ENCODE measurements at places on chromosomes 3 and 15.

GRCh38 chr3:126548556-126549466, 9.9 kb downstream of the C3orf22 start:
- peak; percentile 38 for DNase-seq

GRCh38 chr15:82950746-82951370, 1.7 kb downstream of the HOMER2 start:
- no peak for DNase-seq

DNA sequence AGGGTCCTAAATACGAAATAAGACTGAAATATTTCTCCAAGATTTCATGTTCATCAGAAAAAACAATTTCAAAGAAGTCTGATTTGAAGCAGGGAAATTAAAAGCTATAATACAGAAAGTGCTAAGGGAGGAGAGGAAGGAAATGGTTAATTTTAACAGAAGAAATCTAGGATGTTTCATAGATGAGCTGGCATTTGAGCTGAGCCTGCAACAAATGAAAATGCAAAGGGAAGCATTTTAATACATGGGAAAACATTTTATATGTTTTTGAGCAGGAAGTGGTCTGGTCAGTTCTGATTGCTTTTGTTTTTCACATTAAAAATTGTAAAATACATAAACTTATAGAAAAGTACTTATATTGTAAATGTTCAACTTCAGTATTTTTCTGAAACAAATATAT, 17.2 kb upstream of the RAP2B start:
- DNase-seq, result no peak

DNA sequence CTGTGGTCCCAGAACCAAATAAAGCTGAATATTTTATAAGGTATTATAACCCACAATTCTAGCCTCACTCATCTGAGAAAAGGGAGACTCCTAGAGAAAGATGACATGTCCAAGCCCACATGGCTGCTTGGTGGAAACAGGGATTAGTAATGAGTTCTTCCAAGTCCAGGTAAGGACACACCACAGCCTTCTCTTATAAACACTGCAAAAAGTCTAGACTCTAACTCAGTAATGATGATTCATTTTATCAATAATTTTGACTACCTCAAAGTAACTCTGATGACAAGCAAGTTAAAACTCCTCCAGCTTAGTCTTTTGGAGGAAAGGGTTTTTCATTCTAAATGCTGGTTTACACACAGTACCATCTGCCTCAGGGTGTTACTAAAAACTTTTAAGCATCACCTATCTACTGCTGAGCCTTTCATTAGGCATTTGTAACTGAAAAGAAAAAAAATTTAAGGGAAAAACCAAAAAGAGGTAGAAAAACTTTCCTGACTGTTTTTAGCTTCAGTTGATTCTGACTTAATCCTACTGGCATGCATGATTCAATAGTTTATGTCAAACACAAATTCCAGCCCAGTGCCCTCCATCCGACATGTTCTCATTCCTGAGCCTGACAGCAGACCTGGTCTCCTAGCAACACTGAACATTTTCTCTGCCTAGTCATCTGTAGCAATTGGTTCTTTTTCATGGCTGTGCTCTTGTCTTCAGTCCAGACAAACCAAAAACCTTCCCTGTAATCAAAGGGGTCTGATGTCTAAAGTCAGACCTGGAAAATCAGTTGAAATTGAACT, 43.9 kb downstream of the P3H2 start:
- no peak for DNase-seq

- no peak for DNase-seq
Measured at GRCh38 chr3:32147933-32148332, 41.5 kb downstream of the GPD1L start.

- no peak for DNase-seq
Measured at GRCh38 chr3:101784855-101785613, 6.0 kb downstream of the NXPE3 start.

DNA sequence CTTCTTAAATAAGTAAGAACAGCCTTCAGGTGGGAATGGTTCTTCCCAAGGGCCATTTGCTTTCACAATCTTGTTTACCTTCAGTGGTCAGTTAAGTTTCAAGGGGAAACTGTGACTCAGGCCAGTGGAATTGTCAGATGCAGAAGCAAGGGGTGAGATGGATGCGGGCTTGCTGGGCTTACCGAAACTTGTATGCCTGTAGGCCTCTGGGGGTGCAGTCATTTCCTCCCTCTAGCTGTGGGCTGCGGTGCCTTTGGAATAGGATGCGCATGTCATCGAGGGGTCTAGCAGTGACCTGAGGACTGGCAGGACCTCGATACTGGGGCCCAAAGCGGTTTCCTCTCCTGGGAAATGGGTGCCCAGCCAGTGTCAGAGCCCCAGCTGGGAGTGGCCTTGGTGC, 121.6 kb downstream of the EEFSEC start:
- DNase-seq, result no peak

GRCh38 chr3:179608931-179609720, 4.5 kb downstream of the NDUFB5 start:
- DNase-seq, result no peak

DNA sequence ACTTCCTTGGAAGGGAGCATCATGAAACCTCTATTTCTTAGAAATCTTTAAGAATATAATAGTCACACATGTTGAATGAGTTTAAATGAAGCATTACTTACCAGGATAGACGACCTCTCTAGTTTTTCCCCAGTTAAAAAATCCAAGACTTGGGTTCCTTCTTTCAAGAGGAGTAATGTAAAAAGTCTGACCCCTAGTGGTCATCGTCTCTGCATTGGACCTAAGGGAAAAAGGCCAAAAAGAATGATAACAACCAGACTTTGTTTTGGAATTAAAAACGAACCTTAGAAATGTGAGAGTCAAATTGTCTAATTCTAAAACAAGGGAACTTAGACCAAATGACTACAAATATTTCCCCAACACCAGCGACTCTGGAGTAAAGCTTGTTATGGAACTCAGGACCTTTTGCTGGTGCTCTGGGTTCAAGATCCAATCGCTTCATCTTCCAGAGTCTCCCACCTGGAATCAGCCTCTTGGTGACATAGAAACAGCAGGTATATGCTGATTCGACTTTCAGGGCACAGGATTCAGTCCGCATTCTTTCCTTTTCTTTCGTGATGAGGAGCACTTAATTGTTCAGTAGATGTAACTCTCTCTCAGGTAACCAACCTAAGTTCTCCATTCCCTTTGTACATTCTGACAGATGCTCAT, 214.8 kb upstream of the TPRG1 start:
- DNase-seq, result no peak

GRCh38 chr3:38114875-38115644, 21.9 kb downstream of the ACAA1 start:
- no peak for DNase-seq

DNA sequence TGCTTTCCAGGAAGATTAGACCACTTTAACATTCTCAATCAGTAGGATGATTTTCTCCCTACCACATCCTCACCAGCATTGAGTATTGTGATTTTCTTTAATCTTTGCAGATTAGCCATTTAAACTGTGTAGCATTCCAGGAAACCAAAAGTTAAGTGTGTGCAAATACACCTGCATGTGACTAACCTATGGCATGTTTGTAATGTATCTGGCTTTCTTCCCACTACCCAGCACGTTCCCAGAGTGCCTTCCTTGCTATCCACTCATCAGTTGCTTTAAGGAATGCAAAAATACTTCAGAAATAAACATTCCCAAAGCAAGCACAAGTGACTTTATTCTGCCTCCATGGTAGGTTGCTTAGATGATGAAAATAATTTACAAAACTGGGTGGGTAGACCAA, 74.2 kb downstream of the ATG7 start:
- DNase-seq, result no peak

- DNase-seq, result no peak
Measured at GRCh38 chr3:152860736-152861135, 25.8 kb downstream of the P2RY1 start.

DNA sequence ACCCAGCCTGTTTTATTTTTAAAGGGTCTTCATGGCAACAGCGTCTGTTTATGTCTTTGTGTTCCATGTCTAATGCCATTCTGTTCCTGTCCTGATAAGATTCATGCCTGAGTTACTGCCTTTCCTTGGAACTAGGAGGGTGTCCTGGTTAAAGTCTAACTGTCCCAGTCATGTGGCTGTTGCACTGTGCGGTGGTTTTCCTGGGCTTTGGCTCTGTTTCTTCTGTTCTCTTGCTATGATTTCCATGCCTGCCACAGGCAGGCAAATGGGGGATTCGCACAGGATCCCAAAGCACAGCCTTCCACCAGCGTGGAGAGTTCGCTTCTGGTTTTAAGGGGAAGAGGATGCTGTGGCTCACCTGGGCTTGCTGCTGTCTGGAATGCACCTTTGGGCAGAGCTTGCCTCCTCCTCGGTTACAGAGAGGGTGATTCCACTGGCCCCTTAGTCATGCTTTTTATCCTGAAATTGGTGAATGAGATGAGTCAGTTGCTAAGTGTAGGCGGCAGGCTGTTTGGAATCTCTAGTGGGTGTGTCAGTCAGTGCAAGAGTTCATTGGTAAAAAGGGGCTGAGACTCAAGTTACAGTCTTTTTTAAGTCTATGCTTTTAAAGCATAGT, 86.8 kb downstream of the CCK start:
- DNase-seq, result no peak

- no peak for DNase-seq
Measured at GRCh38 chr3:84692261-84692660, 266.5 kb upstream of the CADM2 start.

DNA sequence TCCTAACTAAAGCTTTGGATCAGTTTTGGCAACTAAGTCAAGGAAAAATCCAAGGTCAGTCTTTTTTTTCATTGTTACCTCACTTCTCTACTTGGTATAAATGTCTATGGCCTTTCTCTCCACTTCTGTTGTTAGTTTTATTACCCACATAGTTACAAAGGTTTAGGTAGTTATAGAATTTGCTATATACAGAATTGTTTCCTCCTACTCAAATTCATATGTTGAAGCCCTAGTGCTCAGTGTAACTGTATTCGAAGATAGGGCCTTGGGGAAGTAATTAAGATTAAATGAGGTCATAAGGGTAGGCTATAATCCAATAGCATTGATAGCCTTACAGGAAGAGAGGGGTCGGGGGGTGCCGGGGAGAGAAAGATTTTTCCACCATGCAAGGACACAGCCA, 19.7 kb upstream of the STIMATE start:
- DNase-seq, result no peak

DNA sequence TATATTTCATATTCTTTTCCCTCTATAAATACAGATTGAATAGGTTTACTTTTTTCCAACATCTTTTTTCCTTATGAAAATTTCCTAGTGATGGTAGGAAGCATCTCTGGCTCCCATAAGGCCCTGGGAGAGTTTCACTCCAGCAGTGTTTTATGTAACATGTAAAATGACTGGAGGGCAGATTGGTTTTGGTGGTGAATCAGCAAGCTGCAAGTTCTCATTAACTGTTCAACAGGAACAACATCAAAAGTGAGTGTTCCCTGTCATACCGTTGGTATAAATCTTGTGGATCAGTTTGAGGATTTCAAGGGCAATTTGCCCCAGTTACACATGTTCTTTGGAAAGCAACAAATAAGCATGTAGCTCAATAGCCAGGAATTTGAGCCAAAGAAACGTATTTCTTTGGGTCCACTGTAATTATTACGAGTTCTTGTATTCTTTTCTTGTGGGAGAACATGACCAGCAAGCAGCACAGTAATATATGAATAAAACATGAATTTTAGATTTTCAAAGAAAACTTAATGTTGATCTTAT, 345.7 kb downstream of the SV2B start:
- DNase-seq, result no peak

GRCh38 chr3:7203969-7204847, 343.3 kb downstream of the GRM7 start:
- no peak for DNase-seq

DNA sequence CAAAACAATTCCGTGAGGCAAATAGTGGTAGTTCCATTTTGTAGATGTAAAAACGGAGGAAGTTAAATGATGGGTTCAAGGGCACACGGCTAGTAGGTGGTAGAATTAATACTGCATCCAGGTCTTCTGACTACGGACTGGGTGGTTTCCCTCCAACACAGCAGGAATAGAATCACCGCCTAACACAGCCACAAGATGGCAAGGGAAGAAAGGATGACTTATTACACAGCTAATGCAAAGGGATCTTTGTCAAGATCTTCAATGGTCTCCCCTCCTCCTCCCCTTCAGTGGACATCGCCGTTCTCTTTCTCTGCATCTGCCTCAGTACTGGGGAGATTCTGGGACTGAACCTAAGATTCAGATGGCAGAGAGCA, 524 bp upstream of the TOPBP1 start:
- no peak for DNase-seq

- DNase-seq, result no peak
Measured at GRCh38 chr3:177385831-177386301, 188.6 kb upstream of the TBL1XR1 start.

DNA sequence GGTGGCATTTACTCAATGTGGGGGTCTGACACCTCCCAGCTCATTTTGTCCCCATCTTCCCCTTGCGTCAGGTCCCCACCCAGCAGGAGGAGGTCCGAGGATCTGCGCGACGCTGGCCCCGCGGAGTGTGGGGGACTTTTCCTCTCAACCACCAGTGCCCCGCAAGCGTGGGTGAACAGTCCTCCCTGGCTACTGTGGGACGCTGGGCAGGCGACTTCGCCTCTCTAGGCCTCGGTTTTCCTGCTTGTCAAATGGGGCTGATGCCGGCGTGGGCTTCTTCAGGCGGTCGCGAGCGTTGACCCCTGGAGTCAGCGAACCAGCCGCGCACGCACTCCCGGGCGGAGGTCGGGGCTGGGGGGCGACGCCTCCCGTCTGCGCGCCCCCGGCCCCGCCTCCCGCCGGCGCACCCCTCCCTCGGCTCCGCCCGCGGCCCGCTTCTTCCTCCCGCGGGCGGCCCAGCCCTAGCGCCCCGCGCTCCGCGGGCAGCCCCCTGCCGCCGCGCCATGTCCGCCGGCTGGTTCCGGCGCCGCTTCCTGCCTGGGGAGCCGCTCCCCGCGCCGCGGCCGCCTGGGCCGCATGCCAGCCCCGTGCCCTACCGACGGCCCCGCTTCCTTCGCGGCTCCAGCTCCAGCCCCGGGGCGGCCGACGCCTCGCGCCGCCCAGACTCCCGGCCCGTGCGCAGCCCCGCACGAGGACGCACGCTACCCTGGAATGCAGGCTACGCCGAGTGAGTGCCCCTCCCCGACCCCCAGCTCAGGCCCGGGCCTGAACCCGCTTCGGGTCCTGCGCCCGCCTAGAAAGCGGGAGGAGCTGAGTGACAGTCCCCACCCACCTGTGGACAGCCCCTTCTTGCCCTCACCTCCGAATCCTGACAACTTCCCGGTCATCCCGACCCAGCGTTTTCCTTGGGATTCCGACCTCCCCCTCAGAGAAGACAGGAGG, at the start of gene PPM1M:
Gene PPM1M (plus strand): TSS at position 438 of the 942 bp plus-strand sequence. CDS start 66 bp downstream, at position 504.
- DNase-seq, result peak; percentile 72

GRCh38 chr15:25182736-25183445, 228.1 kb downstream of the SNRPN start:
- peak; percentile 15 for DNase-seq

GRCh38 chr15:45147606-45148005, 17.8 kb downstream of the DUOX1 start:
- DNase-seq, result no peak

- no peak for DNase-seq
Measured at GRCh38 chr15:33101036-33101435, 93.5 kb downstream of the FMN1 start.

DNA sequence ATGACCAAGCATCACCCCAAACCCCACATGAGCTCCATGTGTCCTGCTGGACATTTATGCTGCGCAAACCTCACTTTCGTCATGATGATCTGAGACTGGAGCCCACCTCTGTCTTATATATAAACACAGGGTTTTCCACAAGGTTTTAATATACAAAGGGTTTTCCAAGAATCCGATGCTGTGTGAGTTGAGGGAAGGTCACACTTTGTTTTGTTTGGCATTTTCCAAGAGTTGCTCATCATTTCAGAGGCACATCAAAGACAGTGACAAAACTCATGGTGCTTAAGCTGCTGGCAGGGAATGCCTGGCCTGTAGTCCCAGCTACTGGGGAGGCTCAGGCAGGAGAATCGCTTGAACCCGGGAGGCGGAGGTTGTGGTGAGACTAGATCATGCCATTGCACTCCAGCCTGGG, 20.0 kb downstream of the EFCC1 start:
- DNase-seq, result no peak

- DNase-seq, result no peak
Measured at GRCh38 chr3:102078854-102079808, 229.8 kb downstream of the NFKBIZ start.
